ENCODE measurements at places on chromosomes 5 and 9.
A peak's percentile ranks its signal among the peaks of the same experiment; 100 is the strongest.

GRCh38 chr9:6793203-6793602 lies 35.4 kb downstream of the KDM4C start:
- no peak for DNase-seq

DNA sequence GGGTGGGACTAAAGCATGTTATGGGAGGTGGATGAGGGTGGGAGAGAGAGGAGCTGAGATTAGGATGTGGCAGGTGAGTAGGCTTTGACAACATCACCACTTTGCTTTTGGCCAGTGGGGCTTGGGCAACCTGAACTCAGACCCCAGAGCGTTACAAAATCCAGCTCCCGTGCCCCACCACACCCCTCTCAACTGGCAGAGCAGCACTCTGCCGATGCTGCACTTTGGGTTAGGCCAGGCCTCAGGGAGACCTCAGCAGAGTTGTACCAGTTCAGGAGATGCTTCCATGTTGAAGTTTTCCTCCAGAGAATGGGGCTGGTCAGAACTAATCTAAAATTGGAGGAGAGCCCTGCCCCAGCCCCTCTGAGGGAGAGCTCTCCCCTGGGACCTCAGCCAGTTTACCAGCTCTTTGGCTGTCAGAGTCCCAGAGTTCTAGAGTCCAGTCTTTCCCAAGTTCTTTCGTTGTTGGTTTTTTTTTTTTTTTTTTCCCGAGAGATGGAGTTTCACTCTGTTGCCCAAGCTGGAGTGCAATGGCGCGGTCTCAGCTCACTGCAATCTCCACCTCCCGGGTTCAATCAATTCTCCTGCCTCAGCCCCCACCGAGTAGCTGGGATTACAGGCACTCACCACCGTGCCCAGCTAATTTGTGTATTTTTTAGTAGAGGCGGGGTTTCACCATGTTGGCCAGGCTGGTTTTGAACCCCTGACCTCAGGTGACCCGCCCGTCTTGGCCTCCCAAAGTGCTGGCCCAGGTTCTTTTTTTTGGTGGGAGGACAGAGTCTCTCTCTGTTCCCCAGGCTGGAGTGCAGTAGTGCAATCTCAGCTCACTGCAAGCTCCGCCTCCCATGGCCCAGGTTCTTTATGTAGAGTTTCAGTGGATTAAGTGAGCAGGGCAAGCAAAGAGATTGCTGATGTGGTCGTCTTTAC lies 17.8 kb downstream of the NUDT2 start:
- DNase-seq = no peak

DNA sequence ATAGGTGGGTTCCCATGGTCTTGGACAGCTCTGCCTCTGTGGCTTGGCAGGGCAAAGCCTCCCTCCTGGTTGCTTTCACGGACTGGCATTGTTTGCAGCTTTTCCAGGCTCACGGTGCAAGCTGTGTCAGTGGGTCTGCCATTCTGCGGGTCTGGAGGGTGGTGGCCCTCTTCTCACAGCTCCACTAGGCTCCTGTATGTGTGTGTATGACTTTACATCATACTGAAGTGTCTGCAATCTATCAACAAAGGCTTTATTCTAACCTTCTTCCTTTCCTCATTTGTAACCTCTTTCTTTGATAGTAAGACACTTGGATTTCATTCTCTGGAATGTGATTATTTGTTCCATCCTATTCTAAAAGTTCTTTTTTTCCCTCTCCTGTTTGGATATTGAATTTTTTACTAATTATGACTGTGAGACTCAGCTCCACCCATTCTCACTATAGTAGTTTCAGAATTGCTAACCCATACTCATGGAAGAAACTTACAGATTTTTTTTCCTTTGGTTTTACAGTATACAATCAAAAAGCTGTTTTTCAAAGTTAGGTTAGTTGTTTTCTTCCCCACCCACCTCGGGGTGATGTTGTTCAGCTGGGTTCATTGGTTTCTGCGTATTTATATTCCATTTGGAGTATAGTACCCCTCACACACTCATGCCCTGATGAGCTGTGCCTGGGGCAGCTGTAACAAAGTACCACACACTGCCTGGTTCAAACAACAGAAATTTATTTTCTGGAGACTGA lies 144.6 kb upstream of the OTULINL start:
- DNase-seq = no peak

DNA sequence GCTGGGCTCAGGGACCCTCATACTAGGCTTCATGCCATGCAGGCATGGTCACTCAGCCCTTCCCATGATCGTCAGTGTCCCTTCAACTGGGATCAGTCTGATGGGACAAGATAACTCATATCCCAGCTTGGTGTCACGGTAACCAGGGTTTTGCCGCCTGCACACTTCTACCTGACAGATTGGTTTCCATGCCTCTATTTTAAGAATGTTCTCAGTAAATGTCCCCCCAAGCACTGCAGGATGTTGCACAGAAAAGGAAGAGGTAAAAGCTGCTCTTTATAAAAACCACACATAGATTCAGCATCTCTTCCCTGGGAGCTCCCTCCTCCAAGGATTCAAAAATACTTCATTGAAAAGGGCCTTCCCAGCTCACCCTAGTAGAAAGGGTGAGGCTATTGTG lies 56.1 kb downstream of the SLIT3 start:
- no peak for DNase-seq

- no peak for DNase-seq
These were observed 53.1 kb upstream of the TYRP1 start for GRCh38 chr9:12640016-12640587.

- DNase-seq = no peak
These were observed 298.1 kb downstream of the NR3C1 start for GRCh38 chr5:143105216-143105905.

DNA sequence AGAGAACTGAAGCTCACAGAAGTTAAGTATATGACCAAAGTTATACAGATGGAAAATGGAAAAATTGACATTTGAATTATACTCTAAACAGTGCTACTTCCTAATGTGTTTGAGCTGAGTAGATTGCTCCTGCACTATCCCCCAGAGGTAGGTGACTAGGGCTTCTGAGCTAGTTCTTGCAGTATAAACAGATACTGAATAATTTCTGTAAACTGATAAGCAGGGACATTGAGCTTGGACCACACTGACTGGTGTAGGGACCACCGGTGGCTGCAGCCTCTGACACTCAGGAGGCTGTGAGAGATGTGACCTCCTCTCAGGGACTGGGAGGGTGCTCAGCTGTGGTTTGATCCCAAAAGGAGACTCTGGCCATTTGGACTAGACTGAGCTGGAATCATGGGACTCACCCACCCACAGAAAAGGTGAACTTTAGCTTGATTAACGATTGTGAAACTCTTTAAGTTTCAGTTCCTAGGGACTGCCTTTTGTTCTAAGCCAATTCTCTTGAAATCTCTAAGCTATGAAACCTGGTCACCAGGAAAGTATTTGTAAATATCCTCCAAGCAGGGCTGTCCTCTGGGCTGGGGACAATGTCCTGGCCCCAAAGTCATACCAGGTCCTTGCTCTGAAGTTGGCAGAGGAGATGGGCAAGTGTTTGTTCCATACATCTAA lies 291.5 kb downstream of the SEC61B start:
- DNase-seq = no peak

DNA sequence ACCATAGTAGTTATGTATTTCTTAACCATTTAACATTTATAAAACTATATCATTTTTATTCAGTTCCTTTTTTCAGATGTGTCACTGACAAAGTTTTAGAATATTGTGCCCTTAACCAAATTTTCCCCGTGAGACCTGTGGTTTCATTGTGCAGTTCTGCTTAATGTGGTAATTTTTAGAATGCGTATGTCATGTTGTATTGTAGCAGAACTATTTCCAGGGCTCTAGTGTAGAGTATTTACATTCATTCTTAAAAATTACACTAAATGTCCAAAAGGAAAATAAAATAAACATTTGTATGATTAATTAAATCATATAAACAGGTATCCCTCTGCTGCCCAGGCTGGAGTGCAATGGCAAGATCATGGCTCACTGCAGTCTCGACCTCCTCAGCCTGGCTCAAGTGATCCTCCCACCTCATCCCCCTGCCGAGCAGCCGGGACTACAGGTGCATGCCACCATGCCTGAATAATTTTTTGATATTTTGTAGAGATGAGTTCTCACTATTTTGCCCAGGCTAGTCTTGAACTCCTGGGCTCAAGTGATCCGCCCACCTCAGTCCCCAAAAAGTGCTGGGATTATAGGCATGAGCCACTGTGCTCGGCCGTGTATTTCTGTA lies 15.4 kb downstream of the SERINC5 start:
- no peak for DNase-seq

DNA sequence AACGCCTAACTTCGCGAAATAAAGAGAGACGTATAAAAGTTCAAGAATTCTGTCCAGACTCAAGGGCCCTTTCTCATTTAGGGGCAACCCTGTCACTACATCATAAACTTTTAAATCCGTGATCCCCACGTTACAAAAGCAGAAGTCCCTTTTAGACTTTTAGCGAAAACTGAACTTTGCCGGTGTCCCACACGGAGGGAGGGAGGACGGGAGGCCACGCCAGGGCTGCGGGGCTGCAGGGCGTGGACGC lies 515 bp upstream of the F2R start:
- DNase-seq = peak; percentile 21

DNA sequence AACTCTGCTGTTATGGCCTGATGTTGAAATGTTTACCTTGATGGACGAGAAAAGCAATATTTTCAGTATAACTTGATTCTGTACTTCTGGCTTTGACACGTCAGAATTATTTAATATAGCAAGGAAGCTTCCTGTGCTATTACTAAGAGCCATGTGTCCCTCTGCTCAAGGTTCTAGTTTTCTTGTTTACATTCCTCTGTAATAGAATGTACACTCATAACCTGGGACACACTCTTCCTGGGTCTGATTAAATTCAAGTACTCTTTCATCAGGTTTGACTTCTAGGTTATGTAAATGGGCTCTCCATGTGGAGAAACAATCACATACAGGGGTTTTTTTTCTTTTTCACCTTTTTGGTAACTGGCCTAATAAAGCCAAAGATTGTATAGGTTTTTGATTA lies 33.1 kb downstream of the GTF3C4 start:
- no peak for DNase-seq

GRCh38 chr9:7234144-7234543 lies 476.4 kb downstream of the KDM4C start:
- no peak for DNase-seq

DNA sequence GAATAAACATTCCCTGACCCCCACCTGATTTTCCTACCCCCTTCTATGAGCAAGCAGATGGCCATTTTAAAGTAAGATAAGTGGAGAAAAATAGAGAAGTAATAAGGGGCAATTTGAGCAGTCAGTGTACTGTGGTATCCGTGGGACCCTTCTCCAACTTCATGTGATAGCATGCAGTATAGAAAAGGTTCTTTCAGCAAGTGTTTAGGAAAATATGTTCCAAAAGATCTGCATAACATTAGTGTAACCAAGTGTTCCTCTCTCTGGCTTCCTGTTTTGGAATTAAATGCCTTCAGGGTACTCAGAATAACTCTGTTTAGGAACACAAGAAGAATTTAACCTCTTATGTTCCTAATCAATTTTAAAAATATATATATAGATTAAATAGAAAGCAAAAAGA lies 134.9 kb downstream of the ATG10 start:
- DNase-seq = no peak

DNA sequence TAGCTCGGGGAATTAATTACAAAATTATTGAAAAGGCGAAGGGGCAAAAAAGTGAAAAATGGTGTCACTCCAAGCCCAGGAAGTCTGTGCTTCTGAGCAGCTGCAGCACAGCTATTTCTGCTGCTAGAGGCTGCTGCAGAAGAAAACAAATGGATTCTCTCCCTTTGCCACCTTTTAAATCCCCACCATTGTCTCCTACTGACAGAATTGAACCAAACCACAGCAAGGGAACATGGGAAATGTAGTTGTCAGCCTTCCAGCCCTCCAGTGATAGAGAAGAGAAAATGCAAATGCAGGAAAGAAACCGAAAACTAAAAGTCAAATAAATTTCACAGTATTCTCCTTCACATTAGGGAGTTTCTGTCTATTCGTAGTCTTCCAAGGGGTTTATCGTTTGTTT lies 33.4 kb upstream of the CDC42SE2 start:
- DNase-seq = no peak

DNA sequence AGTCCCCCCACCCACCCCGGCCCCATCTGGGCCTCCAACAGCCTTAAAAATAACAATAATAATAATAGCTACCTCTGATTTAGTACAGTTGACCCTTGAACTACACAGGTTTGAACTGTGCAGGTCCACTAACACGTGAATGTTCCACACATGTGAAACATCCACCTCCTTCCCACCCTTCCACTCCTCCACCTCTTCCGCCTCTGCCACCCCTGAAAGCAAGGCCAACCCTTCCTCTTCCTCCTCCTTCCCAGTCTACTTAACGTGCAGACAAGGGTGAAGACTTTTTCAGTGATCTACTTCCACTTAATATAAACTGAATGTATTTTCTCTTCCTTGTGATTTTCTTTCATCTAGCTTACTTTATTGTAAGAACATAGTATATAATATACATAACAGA lies 10.8 kb downstream of the PDGFRB start:
- DNase-seq = peak; percentile 65

GRCh38 chr9:117120061-117120460 lies 294.8 kb downstream of the ASTN2 start:
- DNase-seq = no peak

- no peak for DNase-seq
These were observed 1.7 kb downstream of the ADAMTS19 start for GRCh38 chr5:129461711-129462332.

DNA sequence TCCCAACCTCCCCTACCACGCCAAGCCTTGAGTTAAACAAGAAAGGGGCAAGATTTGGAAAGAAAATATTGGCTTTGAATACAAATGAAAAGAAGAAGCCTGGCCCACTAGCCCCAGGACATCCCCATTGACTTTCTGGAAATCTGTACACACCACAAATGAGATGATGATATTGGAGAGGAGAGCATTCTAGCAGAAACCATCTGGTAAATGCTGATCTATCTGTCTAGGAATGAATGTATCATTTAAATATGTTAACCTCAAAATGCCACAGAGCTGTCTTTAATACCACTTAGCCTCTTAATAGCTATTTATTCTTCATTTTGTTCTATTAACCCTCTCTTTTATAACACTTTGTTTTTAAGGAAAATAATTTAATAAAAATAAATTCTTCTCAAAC lies 270.2 kb upstream of the PDE4D start:
- DNase-seq = no peak

- no peak for DNase-seq
These were observed 45.3 kb downstream of the STK10 start for GRCh38 chr5:172142709-172143215.

DNA sequence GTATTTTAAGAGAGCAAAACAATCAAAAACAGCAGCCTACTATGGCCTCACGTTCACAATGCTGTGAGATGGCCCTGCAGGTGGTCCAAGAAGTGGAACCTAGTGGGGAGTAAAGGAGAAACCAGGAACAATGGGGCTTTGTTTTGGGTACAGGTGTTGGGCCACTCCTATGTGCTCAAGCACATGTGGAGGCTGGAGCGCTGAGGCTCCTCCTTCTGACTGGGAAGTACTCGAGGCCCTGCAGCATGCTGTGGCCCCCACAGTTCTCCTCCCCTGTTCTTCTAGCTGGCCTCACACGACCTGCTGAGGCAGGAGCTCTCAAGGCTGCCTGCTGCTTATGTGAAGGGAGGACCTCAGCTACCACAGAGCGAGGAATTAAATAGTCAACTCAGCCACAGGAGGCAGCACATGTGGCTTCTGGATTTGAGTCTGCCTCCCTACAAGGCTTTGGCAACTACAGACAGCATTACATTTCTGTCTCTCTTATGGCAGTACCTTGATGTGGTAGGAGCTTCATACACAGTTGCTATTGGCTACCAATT lies 482.3 kb downstream of the SPOCK1 start:
- DNase-seq = no peak

GRCh38 chr5:33659526-33660169 lies 218.9 kb downstream of the TARS1 start:
- DNase-seq = no peak
